ENCODE measurements at places on chromosomes 5 and 9.

DNA sequence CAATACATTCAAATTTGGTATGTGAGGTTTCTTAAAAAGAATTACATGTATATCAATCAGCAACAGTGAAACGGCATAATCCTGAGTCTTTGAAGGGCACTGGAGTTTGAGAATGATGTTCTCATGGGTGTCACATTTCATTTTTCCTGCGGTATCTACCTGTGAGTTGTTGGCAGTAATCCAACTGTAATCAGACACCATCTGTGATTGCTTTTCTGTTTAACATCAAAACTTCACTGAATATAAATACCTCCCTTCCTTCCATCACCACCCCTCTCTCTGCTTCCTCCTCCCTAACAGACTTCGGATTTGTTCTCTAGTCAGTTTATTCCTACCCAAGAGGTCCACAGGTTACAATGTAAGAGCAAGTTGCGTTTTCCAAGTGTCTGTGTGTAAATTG is 275.2 kb upstream of the PCSK5 start:
- DNase-seq, result no peak

- DNase-seq, result no peak
These were observed 379.4 kb downstream of the PRR16 start for GRCh38 chr5:120843390-120843980.

DNA sequence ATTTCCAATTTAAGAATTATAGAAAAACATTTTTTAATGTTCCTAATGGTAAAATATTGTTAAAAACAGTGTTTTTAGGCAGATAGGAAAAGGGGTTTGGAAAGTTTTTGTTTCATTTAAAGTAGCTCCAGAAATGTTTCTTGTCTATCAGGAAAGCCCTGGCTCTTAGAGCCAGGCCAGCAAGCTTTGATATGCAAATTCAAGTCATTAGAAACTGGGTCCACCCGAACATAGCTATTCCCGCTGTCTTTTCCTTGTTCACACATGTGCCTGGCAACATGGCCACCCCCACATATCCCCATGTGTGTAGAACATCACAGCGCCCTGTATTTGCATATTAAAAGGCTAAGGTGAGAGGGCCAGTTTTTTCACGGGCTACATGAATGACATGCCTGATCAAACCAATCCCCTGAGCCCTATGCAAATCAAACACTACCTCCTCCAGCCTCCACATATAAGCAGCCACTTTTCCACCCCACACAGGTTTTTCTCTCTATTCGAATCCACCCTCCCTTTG is 925.3 kb upstream of the CDH10 start:
- no peak for DNase-seq

DNA sequence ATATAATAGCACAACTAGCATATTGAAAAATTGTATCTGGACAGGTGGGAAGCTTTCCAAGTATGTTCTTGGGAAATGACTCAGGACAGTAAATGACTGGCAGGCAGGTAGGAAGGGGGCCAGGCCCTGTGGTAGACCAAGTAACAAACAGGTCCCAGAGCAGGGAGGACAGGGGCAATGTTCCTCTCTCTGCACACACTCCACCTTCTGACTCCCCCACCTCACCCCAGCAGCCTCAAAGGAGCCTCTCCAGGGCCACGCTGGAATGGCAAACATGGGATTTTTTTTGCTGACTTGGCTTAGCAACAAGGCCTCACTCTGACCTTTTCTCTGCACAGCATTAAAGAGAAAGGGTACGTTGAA is 31.1 kb upstream of the IQGAP2 start:
- no peak for DNase-seq

DNA sequence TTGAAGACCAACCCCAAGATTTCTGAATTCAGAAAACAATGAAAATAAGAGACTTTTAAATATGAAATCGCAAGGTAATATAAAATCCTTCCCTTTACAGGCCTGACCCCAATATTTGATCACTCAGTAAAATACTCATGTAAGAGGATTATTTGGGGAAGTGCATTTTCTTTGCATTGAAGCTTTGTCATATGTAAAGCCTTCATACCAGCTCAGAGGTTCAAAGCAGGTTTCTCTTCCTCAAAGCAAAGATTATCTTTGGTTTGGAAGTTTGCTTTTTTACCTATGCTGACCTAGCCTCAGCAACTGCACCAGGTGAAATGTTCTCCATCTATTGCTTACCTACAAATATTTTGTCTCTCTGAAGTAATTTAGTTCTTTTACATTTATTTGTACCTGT is 106.5 kb upstream of the PARP8 start:
- no peak for DNase-seq

DNA sequence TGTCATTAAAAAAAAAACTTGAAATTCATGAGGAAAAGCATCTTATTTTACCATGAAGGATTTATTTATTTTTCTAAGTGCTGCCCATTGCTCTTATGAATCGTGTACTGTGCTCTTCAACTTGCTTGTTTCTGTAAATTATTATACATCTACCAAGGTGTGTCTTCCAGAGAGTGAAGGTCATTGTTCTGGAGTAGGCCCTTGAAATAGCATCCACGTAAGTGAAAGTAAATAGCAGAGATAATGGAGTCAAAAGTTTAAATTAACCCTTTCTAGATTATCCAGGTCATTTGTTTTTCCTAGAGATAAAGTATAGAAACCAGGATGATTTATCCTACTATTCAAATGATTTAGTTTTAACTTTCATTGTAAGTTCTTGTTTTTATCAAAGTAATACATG is 473.1 kb downstream of the DIRAS2 start:
- DNase-seq, result no peak

GRCh38 chr5:103139264-103139865 is 19.3 kb downstream of the PPIP5K2 start:
- peak; percentile 89 for DNase-seq

DNA sequence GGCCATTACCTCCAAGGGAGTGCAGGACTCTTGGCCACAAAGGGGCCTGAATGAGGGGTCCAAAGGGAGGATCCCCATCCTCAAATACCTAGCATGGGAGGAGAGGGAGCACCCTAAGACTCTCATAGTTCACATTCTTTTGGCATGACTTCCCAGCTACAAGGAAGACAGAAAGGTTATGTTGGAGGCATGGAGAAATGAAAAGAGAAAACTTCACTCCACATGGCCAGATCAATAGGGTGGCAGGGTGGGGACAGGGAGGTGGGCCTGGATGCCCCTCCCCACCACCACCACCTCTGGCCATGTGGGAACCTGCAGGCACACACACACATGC is 97.6 kb downstream of the PAX5 start:
- no peak for DNase-seq

DNA sequence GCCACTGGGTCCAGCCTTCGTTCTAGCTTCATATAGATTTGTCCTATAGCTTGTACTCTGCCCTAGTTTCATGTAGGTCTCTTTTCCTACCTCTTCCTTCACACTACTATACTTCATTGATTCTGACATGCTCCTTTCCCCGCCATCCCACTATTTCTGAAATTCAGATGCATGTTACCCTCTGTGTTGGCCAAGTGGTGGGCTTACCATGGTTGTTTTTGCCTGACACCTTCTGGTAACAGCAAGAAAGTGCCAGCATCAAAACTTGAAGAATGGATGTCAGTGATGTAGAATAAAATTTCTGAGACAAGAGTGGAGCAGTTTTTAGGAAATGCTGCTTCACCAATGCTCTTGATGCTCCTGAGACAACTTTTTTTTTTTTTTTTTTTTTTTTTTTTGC is 19.5 kb upstream of the SERINC5 start:
- DNase-seq, result no peak

GRCh38 chr9:121840838-121841760 is 189.7 kb downstream of the DAB2IP start:
- no peak for DNase-seq

DNA sequence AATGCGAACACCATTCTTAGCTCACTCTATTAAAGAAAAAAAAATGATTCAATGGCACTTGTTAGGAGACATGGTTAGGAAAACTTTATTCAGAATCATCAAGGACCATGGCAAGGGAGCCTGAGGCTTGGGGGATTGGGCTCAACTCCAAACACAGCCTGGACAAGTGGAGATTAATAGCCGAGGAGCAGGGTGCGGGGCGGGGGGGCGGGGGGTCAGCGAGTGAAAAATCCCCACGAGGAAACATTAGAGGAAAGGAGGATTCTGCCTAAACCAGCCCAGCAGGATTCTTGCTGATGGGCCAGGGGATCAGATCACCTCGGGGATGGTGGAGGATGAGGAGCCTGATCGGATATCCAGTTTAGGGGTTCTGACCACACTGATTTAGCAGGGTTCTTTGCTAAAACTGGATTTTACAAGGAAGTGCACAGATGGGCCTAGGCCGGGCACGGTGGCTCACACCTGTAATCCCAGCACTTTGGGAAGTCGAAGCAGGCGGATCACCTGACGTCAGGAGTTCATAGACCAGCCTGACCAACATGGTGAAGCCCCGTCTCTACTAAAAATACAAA is 24.4 kb upstream of the FIBCD1 start:
- no peak for DNase-seq

GRCh38 chr5:1366514-1366913 is 21.6 kb upstream of the CLPTM1L start:
- no peak for DNase-seq

- no peak for DNase-seq
These were observed 252.0 kb downstream of the RASEF start for GRCh38 chr9:82810915-82811314.

DNA sequence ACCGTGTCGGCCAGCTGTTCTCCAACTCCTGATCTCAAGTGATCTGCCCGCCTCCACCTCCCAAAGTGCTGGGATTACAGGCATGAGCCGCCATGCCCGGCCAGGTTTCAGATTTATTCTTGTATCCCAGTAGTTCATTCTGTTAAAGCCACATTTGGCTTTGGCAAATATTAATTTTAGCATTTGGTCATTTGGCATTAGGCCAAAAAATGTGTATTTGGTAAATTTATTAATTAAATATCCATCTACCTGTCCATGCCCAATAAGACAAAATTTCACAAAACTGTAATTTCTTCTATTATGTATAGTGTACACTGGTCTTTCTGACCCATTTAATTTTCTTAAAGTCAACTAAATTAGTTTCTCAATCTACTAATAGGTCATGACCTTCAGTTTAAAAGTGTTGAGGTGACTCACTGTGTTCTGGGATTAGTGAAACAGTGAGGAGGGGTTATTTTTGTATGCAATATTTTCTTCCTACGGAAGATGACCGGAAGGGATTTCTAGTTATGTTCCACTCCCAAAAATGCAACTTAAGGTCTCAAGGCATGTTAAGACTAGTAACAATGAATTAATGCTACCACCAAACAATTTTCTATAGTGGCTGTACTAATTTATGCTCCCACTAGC is 21.0 kb downstream of the OSTF1 start:
- no peak for DNase-seq

DNA sequence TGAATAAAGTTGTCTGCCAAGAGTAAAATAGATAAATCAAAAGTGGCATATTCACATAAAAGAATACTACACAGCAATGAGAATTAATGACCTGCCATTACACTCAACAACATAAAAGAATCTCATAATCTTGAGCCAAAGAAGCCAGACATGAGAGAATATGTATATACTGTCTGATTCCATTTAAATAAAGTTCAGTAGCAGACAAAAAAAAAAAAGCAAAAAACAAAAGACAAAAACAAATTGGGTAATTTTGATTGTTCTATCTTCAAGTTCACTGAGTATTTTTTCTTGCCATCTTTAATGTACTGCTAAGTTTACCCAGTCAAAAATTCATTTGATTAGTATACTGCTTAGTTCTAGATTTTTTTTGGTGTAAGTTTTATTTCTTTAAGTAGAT is 87.9 kb upstream of the TRPC7 start:
- no peak for DNase-seq

- DNase-seq, result no peak
These were observed 16.5 kb upstream of the SRFBP1 start for GRCh38 chr5:121945261-121945660.

DNA sequence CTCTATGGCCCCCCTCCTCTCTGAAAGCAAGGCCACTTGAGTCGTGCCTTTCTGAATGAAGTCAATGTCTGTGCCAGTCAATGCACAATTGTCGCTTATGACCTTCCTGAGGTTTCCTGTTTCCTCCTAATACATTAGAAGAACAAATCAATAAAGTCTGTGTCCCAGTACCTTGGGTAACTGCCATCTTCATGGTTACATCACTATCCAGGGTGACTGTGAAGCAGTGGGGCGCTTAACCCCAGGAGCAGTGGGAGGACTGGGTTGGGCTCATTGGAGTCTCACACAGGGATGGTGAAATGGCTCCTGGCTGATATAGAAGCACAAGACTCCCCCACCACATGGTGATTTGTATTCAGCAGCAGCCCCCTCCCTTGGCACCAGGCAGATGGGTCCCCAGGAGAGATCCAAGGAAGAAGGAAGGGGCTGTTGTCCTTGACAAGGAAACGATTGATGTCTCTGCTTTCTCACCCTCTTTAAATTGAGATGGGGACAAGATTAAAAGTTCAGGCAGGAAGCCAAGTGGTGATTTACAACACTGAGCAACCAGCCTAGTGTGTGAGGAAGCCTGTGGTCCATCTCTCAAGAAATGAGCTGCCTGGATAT is 261.9 kb upstream of the ZNF462 start:
- DNase-seq, result no peak

DNA sequence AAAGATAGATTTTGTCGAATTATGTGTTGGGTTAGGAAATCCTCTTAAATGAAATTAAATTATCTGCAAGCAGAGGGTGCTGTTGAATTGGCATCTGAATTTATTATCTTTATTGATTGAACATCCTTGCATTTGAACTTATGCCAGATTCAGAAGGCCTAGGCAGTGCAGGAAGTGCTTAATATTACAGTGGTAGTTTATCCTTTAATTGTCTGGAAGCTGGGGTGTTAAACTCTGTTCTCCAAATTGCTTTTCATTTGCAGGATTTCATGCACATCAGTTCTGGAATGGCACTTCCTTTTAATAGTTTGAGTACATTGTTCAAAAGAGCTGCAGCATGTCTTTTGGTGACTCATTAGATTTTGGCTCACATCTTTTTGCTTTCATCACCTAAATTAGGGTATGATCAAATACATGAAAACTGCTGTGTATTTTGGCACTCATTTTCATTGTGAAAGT is 186.3 kb downstream of the KDM4C start:
- no peak for DNase-seq

GRCh38 chr5:137501846-137502406 is 2.8 kb upstream of the SPOCK1 start:
- no peak for DNase-seq

DNA sequence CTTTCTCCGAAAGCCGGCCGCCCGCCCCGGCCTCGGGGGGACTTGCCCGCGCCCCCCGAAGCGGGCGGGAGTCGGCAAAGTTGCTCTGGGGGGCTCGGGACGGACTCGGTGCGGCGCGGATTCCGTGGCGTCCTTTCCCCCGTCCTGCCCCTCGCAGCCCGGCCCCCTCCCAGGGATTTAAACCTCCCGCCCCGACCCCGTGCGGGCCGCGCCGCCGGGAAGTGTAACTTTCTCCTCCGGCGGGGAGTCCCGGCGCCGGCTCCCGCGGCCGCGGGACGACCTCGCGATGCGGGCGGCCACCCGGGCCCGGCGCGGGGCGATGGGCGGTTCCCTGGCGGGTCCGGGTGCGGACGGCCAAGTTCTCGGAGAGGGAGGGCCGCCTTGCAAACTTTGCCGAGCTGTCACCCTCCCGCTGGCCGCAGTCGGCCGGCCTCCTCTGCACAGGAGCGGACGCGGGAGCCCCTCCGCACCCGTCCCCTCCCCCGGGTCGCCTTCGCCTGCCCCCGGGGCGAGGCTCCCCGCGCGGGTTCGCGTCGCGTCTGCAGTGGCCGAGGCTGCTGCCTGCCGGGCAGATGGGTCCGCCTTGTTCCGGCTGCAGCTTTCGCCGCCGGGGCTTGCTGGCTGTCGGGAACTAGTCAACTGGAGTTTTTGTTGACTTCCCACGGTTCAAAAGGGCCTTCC is 732 bp downstream of the PBX3 start:
- DNase-seq, result peak; percentile 45

All from CD4-positive, alpha-beta T cell (primary cell).